Endothelial cell (in vitro differentiated cells): ENCODE measurements at places on chromosomes 5 and 9.

DNA sequence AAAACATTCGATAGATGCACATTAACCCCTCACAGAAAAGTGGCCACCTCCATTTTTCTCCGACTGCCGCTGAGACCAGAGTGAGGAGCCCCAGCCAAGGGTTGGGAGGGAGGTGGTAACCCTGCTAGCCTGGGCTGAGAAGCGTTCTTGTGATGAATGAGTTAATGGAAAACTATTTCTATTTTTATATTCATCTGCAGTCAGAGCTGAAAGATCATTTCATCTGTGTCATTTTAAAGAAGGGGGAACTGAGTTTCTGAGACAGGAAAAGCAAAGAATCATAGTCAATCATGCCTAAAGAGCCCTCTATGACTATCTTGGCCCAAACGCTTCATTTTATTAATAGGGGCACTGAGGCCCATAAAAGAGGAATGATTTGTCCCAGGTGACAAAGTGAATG lies 229.5 kb downstream of the PAPPA start:
- no peak for DNase-seq

DNA sequence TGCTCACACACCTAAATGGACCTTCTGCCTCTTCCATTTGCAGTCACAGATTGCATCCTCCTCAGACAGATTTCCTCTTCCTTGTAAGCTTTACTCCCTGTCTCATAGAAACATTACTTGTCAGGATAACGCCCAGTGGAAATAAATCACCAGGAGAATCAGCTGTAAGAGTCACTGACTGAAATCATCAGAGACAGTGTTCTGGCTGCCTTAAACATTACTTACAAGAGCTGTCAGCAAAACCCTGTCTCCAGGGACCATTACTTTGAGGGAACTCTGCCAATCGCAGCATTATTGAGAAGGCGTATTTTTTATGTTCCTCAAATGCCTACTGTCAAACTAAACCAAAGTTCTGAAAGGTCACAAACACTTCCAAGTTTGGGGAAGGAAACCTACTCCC lies 5.9 kb downstream of the DPYSL3 start:
- no peak for DNase-seq

- DNase-seq: no peak
These were observed 5.8 kb downstream of the MSANTD3 start for GRCh38 chr9:100432736-100433135.

DNA sequence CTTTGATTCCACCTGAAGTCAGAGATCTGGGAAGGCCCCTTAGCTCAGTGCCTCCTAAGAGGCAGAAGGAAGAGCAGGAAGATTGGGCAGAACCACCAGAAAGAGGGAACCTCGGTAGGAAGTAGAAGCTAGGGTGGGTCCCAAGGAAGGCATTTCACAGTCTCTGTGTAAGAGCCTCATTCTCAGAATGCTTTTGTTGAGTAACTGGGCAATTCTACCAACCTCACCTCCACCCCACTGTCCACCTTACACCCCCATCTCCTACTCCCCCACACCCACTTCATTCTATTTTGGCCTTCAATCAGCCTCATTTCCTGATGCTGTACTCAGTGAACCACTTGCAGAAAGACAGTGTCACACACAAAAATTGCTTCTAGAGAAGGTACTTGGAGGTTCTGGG lies 3.5 kb downstream of the HBEGF start:
- no peak for DNase-seq

DNA sequence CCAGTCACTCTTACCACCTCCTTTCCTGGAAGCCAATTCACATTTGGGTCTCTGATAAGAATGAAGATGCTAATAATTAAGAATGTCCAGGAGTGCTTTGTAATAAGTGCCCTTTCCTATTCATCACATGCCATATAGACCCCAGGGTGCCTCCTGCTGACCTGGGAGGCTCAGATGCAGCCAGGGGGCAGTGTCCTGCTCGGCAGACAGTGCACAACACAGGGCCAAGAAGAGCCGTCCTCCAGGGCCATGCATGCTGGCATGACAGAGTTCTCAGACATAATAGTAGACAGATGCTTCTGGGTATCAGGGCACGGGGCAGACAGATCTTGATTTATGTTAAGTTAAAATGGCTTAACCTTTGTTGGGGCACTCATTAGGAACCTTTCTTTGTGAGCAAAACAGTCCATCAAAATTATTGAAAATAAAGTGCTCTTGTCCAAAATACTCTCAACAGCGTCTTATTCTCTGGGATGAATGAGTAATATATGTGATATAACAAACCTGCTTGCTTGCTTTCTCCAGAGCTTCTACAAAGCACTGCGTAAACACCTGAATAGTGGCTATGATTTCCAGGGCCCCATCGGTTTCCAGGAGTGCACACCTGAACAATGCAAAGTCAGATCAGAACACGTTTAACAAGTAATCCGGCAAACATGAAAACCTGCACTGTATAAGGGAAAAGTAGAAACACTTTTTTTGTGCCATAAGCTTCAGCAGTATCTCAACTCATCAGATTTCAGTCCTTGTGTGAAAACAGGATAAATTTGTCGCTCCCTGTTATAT lies 192.7 kb downstream of the FANCC start:
- peak; percentile 26 for DNase-seq
